GM23248 (cell line): ENCODE measurements at places on chromosomes 5 and 9. TPM values are rescaled to one million over a fixed set of nuclear protein-coding genes. Genes with fewer than 3 reads are reported as not detected.

- no peak for DNase-seq
These were observed 140.2 kb downstream of the DENND1A start for GRCh38 chr9:123789554-123790292.

DNA sequence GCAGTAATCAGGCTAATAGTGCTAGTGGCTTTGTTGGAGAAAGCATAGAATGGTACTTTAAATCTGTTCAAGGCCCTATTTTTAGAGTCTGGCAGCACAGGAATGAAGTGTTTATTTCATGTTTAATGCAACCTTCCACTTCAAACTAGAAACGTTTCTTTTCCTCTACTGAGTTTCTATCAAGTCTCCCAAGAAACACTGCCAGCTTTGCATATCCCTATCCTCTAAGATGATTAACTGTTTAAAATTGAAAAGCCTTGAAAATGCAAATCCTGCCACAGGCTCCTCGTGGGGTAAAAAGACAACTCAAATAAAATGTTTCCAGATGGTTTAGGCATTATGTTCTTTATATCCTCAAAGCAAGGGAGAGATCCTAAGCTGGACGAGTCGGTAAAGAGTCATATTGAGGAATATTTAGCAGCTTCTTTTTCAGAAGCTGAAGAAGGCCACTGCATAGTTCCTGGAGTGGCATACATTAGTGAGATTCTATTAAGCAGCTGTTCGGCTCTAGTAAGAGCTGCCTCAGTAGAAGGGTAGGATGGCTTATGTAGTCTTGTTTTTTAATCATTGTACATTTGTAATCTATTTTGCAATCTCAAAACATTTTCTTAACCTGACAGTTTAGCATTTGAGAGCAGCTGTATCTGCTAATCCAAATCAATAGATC lies 251.2 kb downstream of the CHSY3 start:
- no peak for DNase-seq

GRCh38 chr9:72680593-72681282 lies 159.3 kb downstream of the TMC1 start:
- no peak for DNase-seq

GRCh38 chr9:120735415-120736126 lies 21.3 kb upstream of the MEGF9 start:
- peak; percentile 63 for DNase-seq

- DNase-seq = peak; percentile 15
These were observed 18.2 kb upstream of the ZNF618 start for GRCh38 chr9:113857875-113858274.

DNA sequence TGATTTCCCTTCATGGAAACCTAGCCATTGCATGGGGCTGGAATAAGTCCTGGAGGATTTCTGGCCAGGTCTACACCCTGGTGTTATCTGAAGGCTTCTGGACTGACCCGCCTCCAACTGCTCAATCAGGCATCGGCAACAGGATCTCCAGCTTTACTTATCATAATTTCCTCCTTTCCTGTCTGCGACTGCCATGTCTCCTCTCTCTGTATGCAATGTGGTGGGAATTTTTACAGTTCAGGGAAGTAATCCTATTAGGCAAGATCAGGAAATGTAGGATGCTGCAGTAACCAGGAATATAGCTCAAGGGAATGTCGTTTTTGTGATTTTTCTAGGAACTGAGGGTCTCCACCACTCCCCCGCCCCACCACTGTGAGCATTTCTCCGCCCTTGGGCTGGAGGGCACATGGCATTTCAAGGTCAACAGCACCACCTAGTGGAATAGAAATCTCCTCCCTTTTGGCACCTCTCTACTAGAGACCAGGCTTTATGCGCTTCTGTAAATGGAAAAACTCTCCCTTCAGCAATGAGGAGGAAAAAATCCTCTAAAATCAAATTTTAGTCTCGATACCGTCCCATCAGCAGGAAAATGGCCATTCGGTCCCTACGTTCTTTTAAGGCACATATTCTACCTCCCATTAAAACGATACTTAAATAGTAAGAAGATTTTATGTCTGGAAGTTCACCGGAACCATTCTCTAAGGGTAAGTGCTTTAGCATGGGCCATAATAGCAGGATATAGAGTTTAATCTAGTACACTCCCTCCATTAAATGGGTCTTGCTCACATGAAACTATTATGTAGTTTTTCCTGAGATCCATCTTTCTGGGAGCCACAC lies 93.0 kb downstream of the YTHDC2 start:
- DNase-seq = peak; percentile 73

- DNase-seq = no peak
These were observed 3.3 kb upstream of the SLC6A19 start for GRCh38 chr5:1197876-1198666.

- no peak for DNase-seq
These were observed 76.9 kb upstream of the SPATA31D4 start for GRCh38 chr9:81851340-81851739.

DNA sequence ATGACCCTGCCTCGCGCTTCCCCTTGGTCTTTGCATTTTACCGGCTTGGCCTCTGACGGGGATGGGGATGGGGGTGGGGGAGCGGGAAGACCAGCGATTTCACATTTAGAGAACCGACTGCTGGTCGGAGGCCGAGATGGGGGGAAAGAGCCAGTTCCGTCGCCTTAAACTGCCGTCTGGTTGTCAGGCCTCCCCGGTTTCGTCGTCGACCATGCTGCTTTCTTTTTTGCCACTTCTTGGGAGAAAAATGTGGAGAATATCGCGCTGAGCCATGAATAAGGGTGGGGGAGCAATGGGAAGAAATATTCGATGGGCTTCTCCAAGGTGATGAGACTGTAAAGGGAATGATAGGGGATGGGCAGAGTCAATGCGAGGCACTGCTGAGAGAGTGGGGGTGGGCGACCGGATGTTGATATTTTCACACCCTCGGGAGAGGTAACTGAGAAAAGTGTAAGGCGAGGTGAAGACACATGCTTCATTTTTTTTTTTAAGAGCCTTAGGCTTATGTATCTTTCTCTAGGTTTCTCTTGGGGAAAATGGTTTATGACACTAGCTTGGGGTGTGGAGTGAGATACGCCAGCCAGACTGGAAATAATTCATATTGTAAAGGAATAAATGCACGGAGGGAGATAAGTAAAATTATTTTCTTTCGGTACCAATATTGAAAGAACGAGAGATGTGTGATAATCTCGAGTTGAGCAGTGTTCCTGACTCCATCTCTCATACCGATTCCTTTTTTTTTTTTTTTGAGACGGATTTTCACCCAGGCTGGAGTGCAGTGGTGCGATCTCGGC lies 1.1 kb downstream of the KIF2A start:
- DNase-seq = peak; percentile 72

DNA sequence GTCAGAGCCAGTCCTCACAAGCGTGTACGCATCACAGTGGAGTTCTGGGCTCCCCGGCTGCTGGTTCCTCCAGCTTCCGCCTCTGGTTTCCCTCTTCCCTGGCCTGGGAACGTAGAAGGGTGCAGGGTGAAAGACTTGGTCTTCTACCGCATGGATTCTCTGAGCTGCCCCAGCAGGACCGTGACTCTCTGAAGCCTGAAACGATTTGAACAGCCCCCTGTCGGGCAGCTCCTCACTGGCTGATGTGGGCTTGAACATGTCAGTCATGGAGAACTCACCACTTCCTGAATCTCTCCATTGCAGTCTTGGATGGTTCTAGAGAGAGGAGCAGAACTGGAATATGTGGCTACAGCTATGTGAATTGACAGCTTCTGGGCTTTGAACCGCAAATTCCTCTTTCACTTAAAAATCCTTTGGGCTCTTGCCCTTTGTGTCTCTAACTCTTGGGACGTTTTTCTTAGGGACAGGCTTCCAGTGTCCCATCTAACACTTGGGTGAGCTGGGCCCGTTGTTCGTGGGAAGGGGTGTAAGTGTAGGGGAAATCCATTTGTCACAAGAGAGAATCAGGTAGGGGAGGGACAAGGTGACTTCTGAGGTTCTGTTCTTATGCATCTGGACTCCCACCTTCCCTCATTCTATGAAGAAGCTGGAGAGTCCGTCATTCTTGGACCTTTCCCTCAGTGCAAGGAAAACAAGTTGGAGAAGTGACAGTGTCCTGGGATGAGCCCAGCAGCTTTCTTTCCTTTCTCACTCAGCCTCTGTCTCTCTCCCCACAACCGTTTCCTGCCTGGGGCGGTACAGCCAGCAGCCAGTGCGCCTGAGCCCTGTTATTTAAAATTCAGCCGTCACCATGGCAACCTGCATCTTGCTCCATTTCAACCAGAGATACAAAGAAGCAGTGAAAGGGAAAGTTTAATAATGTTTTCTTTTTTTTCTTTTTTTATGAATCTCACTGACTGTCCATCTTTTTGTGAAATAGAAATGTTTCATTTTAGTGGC lies 84.7 kb downstream of the PTTG1 start:
- peak; percentile 65 for DNase-seq

GRCh38 chr9:113186137-113186755 lies 34.8 kb downstream of the FKBP15 start:
- no peak for DNase-seq

- peak; percentile 52 for DNase-seq
These were observed 31.6 kb downstream of the PRLR start for GRCh38 chr5:35198686-35199085.

DNA sequence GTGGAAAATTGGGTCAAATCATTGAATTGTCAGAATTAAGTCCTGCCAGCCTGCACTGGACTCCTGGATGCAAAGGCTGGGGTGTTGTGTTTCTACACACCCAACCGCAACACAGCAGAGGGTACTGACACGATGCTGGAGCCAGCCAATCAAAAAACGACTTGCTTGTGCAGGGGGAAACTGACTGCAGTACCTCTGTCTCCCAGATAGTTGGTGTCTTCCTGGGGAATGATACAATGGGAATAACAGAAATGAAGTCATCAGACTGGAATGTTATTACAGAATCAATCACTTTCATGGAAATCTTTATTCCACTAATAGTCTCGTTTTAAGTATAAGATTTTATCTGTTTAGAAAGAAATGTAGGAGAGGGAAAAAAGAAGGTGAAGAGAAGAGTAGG lies 330.3 kb downstream of the MLLT3 start:
- DNase-seq = peak; percentile 59

- DNase-seq = no peak
These were observed 87.6 kb downstream of the MAP1B start for GRCh38 chr5:72194846-72195245.

DNA sequence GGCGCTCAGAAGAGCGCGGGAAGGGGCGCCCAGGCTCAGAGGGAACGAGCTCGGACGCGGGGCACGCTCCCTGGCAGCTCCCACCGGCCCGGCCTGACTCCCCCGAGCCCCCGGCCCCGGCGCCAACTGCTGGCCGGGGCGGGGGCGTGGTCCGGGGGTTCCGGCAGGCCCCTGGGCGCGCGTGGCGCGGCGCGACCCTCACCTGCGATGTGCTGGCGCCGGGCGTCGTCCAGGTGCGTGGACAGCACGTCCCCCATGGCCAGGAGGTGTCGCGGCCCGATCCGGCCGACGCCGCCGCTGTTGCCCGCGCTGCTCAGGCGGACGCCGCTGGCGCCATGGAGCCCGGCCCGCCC lies 43.5 kb upstream of the STXBP1 start:
- peak; percentile 47 for DNase-seq

GRCh38 chr9:136345281-136346156 lies 18.0 kb downstream of the DNLZ start:
- DNase-seq = peak; percentile 90

DNA sequence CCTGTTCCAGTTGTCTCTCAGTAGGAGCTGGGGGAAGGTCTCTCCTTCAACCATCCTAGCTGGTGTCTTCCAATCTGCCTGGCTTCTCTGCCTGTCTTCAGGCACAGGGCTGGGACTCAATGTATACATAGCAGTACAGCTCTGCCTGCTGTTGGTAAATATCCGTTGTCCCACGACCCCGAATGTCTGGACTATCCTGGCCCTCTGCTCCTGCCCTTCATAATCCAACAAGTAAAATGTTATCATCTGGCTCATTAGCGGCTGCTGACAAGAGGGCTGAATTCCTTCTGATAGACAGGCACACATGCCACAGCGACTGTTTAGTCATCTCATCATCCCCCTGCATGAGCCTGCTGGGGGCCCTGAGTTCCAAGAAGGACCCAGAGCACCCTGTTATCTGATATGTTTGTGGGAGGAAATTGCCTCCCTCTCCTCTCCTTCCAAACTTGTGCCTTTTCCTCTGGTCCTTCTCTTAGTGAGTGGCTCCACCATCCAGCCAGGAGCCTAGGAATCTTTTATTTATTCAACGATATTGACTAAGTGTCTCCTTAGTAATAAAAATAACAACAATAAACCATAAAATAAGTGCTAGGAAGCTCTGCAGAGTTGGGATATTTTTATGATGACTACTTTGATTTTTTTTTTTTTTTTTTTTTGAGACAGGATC lies 29.5 kb upstream of the TGFBR1 start:
- DNase-seq = peak; percentile 80

DNA sequence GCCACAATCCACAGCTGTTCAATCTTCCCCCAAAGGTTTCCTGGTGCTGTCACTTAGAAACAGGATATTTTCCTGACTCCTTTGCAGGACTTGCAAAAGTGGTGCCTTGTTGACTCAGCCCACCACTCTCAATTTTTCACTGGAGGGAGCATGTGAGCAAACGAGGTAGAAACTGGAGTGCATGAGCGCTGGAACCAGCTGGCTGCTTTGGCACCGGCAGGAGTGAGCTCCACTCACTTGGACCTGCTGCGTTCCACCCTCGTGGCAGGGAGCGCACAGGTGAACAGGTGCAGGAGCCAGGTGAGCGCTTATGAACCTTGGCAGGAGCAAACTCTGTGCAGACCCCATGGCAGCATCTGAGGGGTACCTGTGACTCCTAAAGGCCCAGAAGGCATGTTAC lies 364.1 kb upstream of the RORB start:
- no peak for DNase-seq

- DNase-seq = peak; percentile 50
These were observed 432 bp downstream of the STARD4 start for GRCh38 chr5:111511831-111512374.

GRCh38 chr5:140356853-140357725 lies 2.9 kb upstream of the SLC4A9 start:
- DNase-seq = peak; percentile 9

The HMCN2 gene
- polyA plus RNA-seq = not detected in 2 replicates

The TPPP gene
- not detected in 2 replicates for polyA plus RNA-seq

The LCN6 gene
- polyA plus RNA-seq = not detected in 2 replicates

The PPP3R2 gene
- polyA plus RNA-seq = not detected in 2 replicates

The MLANA gene
- 0.24 TPM in 2 replicates for polyA plus RNA-seq

The TRIM36 gene
- not detected in 2 replicates for polyA plus RNA-seq

The PCA3 gene
- polyA plus RNA-seq = not detected in 2 replicates

The PAPPA gene
- polyA plus RNA-seq = 8.2 and 8.7 TPM in 2 replicates

The SLC36A3 gene
- not detected in 2 replicates for polyA plus RNA-seq

The HNRNPA0 gene
- 5.2 and 5.4 TPM in 2 replicates for polyA plus RNA-seq

The CD74 gene
- polyA plus RNA-seq = 2.7 and 6.1 TPM in 2 replicates
